ENCODE measurements at places on chromosomes 7 and 10.

GRCh38 chr10:113226831-113227445 is 276.9 kb downstream of the TCF7L2 start:
- no peak overlapping the region for H3K27ac ChIP-seq
- H3K4me3 ChIP-seq: no peak overlapping the region
- H3K36me3 ChIP-seq: no peaks in the 10 kb centered on the region

GRCh38 chr7:29099896-29100847 is 46.2 kb downstream of the CPVL start:
- H3K4me1 ChIP-seq: peaks cover 21% of the 10 kb centered on the region
- DNase-seq: no peak
- no peaks in the 10 kb centered on the region for H3K27me3 ChIP-seq
- H3K27ac ChIP-seq: peak overlapping the region; percentile 55

DNA sequence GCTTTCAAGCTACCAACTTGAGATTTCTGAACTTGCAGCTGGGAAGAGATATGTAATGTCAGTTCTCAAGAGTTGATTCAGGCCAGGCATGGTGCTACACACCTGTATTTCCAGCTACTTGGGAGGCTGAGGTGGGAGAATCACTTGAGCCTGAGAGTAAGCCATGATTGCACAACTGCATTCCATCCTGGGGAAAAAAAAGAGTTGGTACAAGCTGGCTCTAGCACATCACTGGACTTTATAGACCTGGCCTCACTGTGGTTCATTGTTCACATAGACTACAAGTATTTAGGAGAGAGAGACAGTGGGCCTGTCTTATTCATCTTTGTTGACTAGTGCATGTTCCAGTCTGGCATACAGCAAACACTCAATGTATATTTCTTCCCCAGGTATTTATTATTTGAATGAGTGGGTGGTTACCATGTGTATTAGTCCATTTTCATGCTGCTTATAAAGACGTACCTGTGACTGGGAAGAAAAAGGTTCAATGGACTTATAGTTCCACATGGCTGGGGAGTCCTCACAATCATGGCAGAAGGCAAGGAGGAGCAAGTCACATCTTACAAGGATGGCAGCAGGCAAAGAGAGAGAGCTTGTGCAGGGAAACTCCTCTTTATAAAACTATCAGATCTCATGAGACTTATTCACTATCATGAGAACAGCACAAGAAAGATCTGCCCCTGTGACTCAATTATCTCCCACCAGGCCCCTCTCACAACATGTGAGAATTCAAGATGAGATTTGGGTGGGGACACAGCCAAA is 176.5 kb downstream of the PFKFB3 start:
- no peaks in the 10 kb centered on the region for H3K4me1 ChIP-seq
- no peak overlapping the region for H3K27ac ChIP-seq
- H3K27me3 ChIP-seq: no peaks in the 10 kb centered on the region
- no peak overlapping the region for H3K4me3 ChIP-seq

DNA sequence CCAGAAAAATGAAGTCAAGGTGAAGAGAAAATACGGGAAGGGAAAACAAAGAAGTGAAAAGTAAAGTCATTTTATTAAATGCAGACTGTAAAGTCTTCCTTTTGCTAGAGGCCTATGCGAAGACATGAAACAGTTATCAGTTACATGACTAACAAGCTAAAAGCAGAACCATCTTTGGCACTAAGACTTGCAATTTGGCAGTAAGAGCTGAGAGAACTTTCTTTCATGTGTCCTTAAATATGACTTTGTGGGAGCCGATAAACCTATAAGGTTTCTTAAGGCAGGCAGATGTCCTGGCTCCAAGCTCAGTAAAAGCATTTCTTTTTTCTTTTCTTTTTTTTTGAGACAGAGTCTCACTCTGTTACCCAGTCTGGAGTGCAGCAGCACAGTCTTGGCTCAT is 10.4 kb downstream of the ANLN start:
- H3K27me3 ChIP-seq: no peaks in the 10 kb centered on the region
- peaks cover 23% of the 10 kb centered on the region for H3K36me3 ChIP-seq
- no peak for DNase-seq
- H3K27ac ChIP-seq: peak overlapping the region; percentile 58
- H3K4me1 ChIP-seq: peaks cover 11% of the 10 kb centered on the region
- no peak overlapping the region for H3K4me3 ChIP-seq

DNA sequence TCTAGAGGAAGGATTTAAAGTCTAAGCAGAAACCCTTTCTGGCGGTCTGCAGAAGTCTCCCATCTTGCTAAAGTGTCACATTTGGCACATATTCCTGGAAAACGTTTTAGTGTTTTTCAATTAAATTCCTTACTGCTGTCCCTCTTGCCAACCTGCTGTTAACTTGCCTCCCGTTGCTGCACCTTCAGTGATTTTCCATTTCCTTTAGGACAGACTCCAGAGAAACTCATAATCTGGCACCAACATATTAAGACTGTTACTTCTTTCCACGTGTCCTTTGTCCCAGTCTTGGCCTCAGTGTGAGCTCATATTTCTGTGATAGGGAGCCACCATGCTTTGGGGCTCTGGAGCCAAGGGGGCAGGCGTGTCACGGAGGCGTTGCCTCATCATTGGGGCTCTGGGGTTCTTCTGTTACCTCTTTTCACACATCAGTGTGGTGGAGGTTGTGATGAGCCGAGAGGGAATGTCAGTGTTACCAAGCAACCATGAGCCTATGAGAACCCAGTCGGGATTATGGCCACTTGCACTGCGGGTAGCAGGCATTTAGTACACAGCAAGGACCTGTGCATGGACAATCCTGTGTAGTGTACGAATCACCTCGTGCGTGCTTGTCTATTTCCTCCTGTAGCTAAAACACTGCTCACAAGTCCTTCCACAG is 26.0 kb upstream of the ZNF32 start:
- no peak overlapping the region for H3K4me3 ChIP-seq
- no peaks in the 10 kb centered on the region for H3K36me3 ChIP-seq
- DNase-seq: no peak
- no peak overlapping the region for H3K27ac ChIP-seq

- no peaks in the 10 kb centered on the region for H3K27me3 ChIP-seq
- H3K4me3 ChIP-seq: no peak overlapping the region
- H3K27ac ChIP-seq: no peak overlapping the region
Measured at GRCh38 chr7:118877187-118877586, 652.7 kb downstream of the ANKRD7 start.

GRCh38 chr7:41699516-41699915 is 3.4 kb downstream of the INHBA start:
- peaks cover 90% of the 10 kb centered on the region for H3K4me1 ChIP-seq
- no peaks in the 10 kb centered on the region for H3K36me3 ChIP-seq
- H3K27ac ChIP-seq: peak overlapping the region; percentile 95
- H3K4me3 ChIP-seq: peak overlapping the region; percentile 88
- H3K27me3 ChIP-seq: no peaks in the 10 kb centered on the region

GRCh38 chr10:80473096-80473657 is 19.1 kb downstream of the TSPAN14 start:
- no peak for DNase-seq
- no peaks in the 10 kb centered on the region for H3K27me3 ChIP-seq
- H3K4me3 ChIP-seq: no peak overlapping the region
- peaks cover 44% of the 10 kb centered on the region for H3K4me1 ChIP-seq
- peaks cover 19% of the 10 kb centered on the region for H3K36me3 ChIP-seq
- H3K27ac ChIP-seq: peak overlapping the region; percentile 66

DNA sequence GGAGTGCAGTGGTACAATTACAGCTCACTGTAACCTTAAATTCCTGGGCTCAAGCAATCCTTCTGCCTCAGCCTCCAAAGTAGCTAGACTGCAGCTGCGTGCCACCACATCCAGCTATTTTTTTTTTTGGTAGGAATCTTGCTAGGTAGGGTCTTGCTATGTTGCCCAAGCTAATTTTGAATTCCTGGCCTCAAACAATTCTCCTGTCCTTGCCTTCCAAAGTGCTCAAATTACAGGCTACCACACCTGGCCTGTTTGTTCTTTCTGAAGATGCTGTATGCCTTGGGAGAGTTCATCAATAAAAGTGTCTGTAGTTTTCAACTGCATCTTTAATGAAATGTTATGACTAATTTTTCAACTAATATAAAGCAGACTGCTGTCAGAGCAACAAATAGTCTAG is 452 bp downstream of the SAMD9 start:
- H3K4me3 ChIP-seq: peak overlapping the region; percentile 53
- H3K27ac ChIP-seq: no peak overlapping the region
- H3K36me3 ChIP-seq: peaks cover 9% of the 10 kb centered on the region
- no peak for DNase-seq

DNA sequence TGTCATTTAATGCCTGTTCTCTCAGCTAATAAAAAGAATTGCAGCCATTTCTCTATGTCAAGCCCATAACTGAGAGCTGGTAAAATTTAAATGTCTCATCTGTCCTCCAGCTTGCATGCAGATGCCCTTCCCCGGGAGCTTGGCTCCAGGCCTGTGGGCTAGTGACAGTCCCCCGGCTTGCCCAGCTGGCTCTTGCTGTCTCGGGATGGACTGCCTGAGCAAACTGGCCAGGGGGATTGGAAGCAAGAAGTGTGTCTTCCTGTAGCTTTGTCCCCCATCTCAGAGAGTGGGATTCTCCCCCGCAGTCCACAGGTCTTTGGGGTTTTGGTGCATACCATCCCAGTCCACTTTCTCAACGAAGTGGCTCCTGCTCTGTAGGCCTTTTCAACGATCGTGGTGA is 53.9 kb upstream of the HMX3 start:
- no peak overlapping the region for H3K4me3 ChIP-seq
- peaks cover 44% of the 10 kb centered on the region for H3K27me3 ChIP-seq
- no peak for DNase-seq
- H3K36me3 ChIP-seq: no peaks in the 10 kb centered on the region
- no peak overlapping the region for H3K27ac ChIP-seq
- H3K4me1 ChIP-seq: no peaks in the 10 kb centered on the region

DNA sequence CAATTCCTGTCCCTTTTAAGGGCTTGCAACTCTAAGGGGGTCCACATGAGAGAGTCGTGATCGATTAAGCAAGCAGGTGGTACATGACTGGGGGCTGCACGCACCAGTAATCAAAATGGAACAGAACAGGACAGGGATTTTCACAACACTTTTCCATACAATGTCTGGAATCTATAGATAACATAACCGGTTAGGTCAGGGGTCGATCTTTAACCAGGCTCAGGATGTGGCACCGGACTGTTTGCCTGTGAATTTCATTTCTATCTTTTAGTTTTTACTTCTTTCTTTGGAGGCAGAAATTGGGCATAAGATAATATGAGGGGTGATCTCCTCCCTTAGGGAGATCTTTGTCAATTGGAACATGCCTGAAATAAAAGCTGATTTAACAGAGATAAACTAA is 370.1 kb downstream of the IPMK start:
- no peaks in the 10 kb centered on the region for H3K4me1 ChIP-seq
- H3K4me3 ChIP-seq: no peak overlapping the region
- no peak for DNase-seq
- no peaks in the 10 kb centered on the region for H3K27me3 ChIP-seq

GRCh38 chr10:15738270-15738925 is 18.7 kb upstream of the ITGA8 start:
- no peak for DNase-seq
- peak overlapping the region; percentile 8 for H3K27ac ChIP-seq
- no peak overlapping the region for H3K4me3 ChIP-seq
- H3K27me3 ChIP-seq: peaks cover 9% of the 10 kb centered on the region
- no peaks in the 10 kb centered on the region for H3K36me3 ChIP-seq
- peaks cover 6% of the 10 kb centered on the region for H3K4me1 ChIP-seq

DNA sequence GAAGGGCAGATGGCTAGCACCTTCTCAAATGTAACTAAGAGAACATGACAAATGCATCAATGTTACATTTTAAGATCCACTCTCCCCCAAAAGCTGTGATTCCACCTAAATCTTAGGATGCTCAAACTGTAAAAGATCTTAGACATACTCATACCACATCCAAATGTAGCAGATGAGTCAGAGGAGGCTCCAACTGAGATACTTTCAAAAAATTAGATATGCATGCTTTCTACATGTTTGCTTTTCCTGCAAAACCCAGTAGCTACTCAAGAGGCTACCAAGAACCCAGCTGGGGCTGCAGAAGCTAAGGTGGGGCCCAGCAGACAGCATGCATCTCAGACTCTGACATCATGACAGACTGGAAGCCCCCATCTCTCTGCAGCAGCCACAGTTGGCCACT is 31.4 kb upstream of the FRMD4A start:
- H3K27me3 ChIP-seq: peaks cover 23% of the 10 kb centered on the region
- DNase-seq: no peak
- no peaks in the 10 kb centered on the region for H3K36me3 ChIP-seq
- H3K4me3 ChIP-seq: no peak overlapping the region
- no peak overlapping the region for H3K27ac ChIP-seq

- no peak overlapping the region for H3K4me3 ChIP-seq
- peaks cover 7% of the 10 kb centered on the region for H3K4me1 ChIP-seq
- no peaks in the 10 kb centered on the region for H3K27me3 ChIP-seq
- no peak overlapping the region for H3K27ac ChIP-seq
- no peak for DNase-seq
Measured at GRCh38 chr10:77441353-77442166, 196.0 kb downstream of the KCNMA1 start.

DNA sequence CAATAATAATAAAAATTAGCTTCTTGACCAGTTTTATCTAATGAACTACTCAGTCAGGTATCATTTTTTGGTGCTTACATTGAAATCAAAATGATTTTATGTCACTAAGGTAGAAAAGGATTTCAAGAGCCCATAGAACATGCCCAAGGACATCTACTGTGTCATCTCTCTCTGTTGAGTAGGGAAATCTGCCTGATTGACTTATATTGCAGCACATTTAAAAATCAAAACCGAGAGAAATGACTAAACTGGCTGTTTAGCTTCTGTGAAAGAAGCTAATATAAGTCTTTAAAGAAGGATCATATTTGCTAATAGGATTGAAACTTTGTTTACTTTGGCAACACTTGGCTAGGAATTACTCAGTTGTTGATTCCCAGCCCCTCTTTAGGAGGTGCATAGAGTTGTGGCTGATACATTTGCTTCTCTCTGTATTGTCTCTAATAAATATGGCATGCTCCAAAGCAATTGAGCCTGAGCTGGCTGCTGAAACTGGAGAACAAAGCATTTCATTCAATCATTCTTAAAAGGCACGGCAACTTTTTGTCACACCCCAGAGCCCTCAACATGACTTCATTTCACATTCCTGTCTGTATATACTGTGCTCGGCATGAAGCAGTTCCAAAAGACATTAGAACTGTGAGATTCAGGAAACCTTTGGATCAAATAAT is 1096.9 kb upstream of the POT1 start:
- DNase-seq: no peak
- peaks cover 9% of the 10 kb centered on the region for H3K4me1 ChIP-seq
- H3K27ac ChIP-seq: peak overlapping the region; percentile 9
- H3K4me3 ChIP-seq: no peak overlapping the region
- no peaks in the 10 kb centered on the region for H3K27me3 ChIP-seq

DNA sequence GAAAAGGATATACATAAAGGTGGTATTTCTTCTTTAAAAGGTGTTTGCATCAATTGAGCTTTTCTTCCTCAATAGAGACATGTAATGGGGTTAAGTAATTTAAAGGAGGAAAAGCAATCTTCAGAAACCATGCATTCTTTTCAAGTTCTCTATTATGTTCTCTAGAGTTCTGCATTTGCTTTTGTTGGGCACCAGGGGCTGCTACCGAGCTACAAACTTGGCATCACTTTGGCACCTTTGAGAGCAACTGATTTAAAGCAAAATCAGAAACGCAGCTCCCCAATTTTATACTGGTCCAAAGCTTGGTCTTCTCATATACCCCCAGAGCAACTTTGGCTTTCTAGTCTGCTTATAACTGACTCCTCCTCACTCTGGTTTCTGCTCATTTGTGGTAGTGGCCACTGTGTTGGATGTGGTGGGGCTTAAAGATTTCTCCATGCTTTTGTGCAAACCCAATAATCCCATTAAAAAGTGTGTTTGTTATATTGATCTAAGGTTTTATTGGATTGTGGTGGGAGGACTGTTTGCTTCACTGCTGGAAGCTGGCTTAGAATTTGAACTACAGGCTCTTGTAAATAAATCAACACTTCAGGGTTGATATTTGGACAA is 712.1 kb downstream of the PHTF2 start:
- no peak overlapping the region for H3K4me3 ChIP-seq
- H3K36me3 ChIP-seq: no peaks in the 10 kb centered on the region
- no peaks in the 10 kb centered on the region for H3K4me1 ChIP-seq
- no peak overlapping the region for H3K27ac ChIP-seq
